ENCODE measurements at places on chromosomes 6 and 20.
A peak's percentile ranks its signal among the peaks of the same experiment; 100 is the strongest.

GRCh38 chr6:157095084-157095483, 228.2 kb downstream of the TMEM242 start:
- no peak for DNase-seq

GRCh38 chr6:162798546-162799266, 70.9 kb downstream of the PACRG start:
- DNase-seq = no peak

- no peak for DNase-seq
These were observed 6.4 kb upstream of the PSMG4 start for GRCh38 chr6:3252369-3252768.

DNA sequence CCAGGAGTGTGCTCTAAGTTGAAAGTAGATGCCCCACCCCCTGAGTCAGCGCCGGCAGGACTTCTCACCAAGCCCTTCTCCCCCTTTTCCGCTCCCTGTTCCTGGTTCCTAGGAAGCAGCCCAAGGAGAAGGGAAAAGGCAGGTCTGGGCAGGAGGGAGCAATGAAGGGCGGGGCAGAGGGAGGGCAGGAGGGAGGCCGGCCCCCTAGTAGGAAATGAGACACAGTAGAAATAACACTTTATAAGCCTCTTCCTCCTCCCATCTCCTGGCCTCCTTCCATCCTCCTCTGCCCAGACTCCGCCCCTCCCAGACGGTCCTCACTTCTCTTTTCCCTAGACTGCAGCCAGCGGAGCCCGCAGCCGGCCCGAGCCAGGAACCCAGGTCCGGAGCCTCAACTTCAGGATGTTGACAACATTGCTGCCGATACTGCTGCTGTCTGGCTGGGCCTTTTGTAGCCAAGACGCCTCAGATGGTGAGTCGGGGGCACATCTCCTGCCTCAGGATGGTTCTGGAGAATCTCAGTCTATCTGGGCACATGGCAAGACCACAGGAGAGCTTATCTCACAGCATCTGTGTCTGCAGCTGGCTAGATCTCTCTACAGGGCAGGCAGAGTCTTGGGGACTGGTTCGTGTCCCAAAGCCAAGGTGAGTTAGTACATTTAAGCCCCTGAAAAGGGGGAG, at the start of gene PROCR:
Gene PROCR (plus strand): TSS at position 320 of the 681 bp plus-strand sequence. CDS start 83 bp downstream, at position 403.
- DNase-seq = peak; percentile 46

DNA sequence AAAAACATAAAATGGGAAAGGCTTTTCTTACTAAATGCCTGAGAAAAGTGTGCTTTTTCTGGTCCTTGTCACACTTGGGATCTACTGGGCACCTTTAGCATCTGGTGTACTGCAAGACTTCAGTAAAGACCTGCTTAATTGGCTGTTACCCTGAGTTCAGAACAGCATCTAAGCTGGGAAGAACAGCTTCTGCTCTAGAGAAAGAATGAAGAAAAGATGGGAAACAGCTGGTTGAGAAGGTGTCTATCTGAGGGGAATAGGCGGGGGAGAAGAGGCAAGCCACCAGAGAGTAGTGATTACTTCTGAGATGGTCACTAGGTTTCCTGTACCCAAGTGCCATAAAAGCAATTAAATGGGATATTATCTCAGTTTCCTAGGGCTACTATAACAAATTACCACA, 128.2 kb upstream of the SPACA1 start:
- no peak for DNase-seq

DNA sequence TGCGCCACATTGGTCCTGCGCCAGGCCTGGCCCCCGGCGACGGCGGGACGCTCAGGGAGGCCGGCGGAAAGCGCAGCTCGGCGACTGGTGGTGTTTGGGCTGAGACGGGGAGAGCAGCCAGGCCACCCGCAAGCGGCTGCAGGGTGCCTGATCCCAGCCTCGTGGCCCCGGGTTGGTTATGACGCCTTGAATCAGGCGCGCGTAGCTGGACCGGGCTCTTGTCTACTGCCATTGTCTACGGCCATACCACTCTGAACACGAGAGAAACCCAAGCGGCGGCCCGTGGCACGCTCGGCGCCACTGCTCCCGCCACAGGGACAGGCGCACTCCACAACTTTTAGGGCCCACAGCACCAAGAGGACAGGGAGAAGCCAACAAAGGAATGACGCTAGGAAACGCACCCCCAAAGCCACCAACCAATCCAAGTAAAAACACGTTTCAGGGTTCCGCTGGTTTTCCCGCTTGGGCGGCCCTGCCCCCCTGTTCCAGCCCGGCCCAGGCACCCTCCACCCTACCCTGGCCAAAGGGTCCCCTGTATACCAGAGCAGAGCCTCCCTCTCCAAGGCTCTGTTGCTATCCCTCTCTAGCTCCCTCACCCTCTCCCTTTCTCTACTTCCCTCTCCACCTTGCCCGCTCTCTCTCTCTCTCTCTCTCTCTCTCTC, 1849.3 kb upstream of the DEFB115 start:
- no peak for DNase-seq

DNA sequence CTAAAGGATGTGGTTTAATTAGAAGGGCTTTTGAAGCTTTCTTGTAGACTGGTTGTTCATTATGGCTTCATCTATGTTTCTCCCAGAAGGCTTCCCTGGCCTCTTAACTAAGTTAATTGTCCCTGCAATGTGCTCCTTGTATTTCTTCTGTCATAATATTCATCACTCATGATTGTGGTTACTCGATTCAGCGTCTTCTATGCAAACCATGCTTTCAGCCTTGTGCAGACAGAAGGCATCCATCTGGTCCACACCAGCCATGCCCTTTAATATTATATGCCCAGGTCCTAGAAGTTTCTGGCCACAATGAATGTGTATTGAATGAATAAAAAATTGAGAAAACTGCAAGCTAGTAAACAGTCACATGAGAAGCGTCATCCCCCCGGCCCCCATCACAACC, 163.2 kb downstream of the KHDC1L start:
- no peak for DNase-seq

GRCh38 chr6:122804962-122805485, 16.0 kb downstream of the SMPDL3A start:
- DNase-seq = no peak

DNA sequence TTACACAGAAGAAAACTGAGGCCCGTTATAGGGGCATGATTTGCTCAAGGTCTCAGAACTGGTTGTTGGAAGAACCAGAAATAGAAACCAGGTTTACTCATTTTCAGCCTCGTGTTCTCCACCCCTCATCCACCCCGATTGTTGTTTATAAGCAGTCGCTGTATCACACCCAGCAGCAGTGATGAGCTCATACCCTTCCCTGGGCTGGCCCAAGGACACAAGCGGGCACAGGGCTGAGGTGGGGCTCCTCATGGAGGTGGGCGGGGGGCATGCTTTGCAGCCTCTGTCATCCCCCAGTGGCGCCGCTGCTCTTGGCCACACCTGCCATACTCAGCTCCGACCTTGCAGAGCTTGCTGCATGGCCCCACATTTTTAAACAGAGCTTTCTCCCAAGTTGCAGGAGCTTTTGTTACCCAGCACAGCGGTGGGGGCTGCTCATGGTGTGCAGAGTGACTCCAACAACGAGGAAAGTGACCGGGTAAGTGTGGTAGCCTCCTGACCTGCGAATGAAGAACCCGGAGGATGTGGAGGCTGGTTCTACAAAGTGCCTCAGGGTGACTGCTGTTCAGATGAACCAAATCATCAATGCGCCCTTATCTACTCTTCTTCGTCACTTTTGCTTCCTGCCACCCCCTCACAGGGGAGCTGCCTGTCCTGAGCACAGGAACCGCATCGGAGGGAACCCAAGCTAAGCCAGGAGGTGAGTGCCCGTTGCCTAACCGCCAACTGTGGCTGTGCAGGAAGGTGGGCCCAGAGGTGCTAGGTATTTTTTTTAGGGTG, 43.6 kb upstream of the NKX2-2 start:
- no peak for DNase-seq

- no peak for DNase-seq
These were observed 30.9 kb downstream of the HEBP2 start for GRCh38 chr6:138434925-138435324.

DNA sequence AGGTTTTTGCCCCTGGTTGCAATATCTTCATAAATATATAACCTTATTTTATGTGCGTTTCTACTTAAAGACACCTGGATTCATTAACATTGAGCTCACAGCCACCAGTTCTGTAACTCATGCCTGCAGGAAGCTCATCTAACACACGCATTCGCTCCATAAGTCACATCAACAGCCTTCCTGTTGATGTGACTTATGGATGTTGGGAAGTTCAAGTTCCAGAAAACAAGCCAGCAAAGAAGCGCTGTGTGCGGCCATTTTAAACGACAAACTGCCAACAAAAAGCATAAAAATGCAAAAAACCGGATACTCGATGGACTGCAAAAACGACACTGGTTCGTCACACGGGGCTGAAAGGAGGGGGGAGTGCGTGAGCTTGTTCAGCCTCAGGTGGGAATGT, 77.9 kb upstream of the NFATC2 start:
- no peak for DNase-seq

GRCh38 chr6:151870375-151870774, 62.9 kb downstream of the ESR1 start:
- DNase-seq = no peak

- no peak for DNase-seq
These were observed 980.9 kb upstream of the GJE1 start for GRCh38 chr6:141151710-141152417.

DNA sequence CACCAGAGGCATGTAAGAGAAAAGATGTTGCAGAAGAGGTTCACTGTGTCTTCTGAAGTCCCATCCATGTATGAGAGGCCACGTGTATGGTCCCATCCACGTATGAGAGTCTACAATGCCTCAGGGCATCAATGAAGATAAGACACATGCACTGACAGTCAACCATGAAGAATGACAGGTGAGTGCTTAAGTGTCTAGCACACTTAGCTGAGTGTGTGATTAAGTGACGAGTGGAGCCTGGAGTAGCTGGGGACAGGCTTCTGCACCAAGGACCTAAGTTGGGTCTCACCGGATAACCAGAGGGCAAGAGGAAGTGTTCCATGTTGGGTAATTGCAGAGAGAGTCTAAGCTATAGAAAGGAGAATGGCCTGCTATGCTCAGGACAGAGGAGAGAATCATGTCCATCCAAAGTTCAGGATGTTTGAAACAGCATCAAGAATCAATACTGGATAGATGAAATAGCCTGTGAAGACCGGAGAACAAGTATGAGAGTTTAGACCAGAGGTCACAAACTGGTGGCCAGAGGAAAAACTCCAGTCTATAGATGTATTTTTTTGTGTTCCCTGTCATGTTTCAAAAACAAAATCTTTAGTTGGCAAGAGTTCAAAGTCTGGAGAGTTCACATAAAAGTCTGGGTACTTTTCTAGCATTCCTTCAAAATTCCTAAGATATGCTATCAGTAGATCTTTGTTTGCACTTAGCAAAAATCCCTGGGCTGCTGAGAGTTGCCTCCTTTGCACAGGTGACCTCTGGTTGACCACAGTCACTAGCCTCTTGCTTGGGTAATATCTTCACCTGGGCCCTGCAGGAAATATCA, 165.8 kb downstream of the KIF16B start:
- DNase-seq = no peak

- no peak for DNase-seq
These were observed at the start of gene CCDC170 for GRCh38 chr6:151493804-151494234. TSS of gene CCDC170 (plus strand) at chr6:151494017. CDS start at chr6:151494129, 112 bp downstream.

DNA sequence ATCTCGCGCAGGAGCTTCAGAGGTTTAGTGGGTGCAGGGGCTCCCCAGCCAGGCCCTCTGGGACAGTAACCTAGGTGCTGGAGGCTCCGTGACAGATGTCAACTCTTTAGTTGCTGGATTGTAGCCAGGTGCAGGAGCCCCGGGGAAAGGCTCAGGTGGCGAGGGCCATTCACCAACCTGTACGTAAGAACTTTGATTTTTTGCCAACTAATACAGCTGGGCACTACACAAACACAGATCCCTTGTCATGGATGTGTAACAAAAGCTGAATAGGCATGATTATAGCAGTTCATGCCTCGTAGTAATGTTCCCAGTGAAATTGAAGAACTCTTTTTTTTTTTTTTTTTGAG, 82.6 kb downstream of the CDC5L start:
- no peak for DNase-seq

DNA sequence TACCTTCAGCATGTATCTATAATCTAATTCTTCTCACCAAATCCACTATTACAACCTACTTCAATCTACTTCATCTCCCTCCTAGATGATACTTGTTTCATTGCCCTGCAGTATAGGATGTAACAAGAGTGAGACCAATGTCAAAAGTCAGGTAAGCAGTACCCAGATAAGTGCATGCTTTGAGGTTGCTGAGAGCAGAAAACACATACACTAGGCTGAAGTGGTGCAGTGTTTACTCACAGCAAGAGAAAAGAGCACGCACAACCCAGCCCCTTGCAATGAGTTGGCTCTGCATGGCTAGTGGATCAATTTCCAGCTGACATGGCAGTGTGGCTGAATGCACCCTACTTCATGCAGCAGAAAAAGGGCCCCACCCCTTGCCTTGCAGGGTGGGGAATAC, 199.9 kb downstream of the EPHA7 start:
- no peak for DNase-seq

GRCh38 chr6:158149641-158150040, 18.4 kb downstream of the SERAC1 start:
- no peak for DNase-seq

- DNase-seq = no peak
These were observed 20.0 kb downstream of the TBC1D7 start for GRCh38 chr6:13308332-13308731.

- DNase-seq = no peak
These were observed 17.5 kb upstream of the MRGBP start for GRCh38 chr20:62778601-62779416.

- no peak for DNase-seq
These were observed 21.3 kb downstream of the GRM1 start for GRCh38 chr6:146050168-146050567.

GRCh38 chr6:140320081-140321080, 945.9 kb upstream of the CITED2 start:
- DNase-seq = no peak

- DNase-seq = peak; percentile 21
These were observed 1.3 kb downstream of the SOBP start for GRCh38 chr6:107491138-107491609.

DNA sequence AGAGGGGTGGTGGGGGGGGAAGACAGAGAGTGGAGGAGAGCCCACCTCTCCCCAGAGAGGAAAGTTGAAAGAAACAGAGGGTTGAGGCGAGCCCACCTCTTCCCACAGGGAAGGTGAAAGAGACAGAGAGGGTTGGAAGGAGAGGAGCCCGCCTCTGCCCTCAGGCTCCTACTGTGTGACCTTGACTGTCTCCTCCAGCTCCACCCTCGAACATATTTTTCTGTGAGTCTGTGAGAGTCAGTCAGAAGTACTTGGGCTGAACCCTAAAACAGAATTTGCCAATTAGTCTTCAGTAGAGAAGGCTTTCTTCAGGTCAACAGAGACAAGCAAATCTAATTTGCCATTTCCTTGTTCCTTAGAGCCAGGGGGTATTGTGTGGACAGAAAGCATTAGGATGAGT, 153.7 kb upstream of the SNX9 start:
- DNase-seq = no peak

Measured in hippocampal formation (tissue), 2 donors.